ENCODE measurements at places on chromosomes 4 and X.

- no peak for DNase-seq
Measured at GRCh38 chrX:8279323-8279722, 108.3 kb upstream of the VCX2 start.

- no peak for DNase-seq
Measured at GRCh38 chrX:7120878-7121219, 26.7 kb upstream of the STS start.

DNA sequence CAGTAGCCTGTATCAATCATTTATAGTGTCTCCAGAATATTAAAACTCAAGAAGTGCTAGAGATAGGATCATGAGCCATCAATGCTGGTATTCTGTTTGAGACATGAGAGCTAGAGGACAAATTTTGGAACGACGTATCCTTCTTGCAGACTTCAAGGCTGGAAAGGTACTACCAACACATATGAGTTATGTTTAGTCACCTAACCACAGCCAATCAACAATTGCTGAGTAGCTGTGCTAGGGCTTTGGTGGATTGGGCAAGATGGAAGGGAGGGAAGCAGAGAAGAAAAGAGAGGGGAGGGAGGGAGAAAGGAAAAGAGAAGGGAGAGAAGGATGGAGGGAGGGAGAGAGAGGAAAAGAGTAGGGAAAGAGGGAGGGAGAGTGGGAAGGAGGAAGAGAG lies 21.6 kb upstream of the RAI2 start:
- no peak for DNase-seq

DNA sequence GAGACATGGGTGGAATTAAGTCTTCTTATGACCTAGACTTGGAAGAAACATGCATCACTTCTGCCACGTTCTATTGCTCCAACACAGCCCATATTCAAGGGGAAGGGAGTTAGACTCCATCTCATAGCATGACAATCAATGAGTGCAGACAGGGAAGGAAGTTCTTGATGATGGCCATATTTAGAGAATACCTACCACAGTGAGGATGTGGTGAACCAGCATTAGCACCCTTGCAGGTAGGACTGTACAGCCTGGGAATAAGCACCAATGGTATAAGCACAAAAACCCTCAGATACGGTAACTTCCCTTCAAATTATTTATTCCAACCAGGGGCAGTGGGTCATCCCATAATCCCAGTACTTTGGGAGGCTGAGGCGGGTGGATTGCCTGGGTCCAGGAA lies 29.8 kb downstream of the PAGE2 start:
- DNase-seq: no peak

DNA sequence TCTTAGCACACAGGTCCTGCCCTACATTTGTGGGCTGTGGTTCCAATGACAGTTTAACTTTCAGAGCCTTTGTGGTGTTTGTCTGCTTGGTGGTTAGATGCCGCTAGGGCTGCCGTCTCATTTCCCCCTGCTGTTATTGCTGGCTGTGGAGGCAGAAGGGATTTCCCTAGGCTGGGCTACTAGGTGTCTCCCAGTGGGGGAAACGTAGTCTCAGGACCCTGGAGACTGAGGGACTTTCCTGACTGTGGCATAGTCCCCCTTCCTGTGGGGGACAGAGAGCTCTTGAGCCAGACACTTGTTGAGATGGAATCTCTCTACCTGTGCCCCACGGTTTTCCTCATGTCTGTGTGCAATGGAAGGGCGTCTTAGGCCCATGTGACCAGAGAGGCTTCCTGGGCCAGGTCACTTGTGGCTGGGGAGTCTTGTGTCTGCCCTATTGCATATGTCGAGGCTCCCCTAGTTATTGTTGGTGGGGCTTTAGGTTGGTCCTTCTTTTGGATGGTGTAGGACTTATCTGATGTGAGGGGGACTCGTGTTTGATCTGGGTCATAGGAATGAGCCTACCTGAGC lies 68.2 kb downstream of the ARHGAP10 start:
- no peak for DNase-seq

DNA sequence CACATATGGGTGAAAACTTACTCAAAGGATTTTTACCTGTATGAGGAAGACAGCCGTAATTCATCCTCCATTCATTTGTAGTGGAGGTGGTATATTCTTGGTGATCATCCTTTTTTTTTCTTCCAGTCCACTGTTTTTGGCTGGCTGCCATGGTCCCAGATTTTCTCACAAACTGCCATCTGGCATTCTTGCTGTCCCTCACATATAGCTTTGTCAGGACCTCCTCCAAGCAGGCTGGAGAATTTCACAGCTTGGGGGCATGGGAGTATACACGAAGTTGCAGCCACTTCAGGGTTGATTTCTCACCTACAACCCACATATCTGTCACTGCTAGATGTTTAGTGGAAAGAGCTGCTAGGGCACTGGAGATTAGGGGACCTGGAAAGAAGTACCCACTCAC lies 401.0 kb downstream of the IL1RAPL1 start:
- peak; percentile 52 for DNase-seq

DNA sequence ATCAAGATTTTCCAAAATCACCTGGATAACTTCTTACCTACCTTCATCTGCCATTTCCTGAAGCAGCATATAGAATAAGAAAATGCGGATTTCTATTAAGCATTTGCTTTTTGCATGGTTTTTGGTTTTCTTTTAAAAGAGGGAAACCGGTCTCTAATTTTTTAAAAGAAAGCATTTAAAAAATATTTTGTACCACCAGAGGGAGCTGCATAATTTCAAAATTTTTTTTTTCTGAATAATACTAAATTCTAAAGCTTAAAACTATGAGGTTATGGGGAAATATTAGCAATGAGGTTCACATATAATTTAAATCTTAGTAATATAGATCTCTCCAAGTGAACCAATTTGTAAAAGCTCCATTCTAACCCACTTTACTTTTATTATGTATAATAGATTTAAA lies 137.7 kb upstream of the TENT5D start:
- DNase-seq: no peak

DNA sequence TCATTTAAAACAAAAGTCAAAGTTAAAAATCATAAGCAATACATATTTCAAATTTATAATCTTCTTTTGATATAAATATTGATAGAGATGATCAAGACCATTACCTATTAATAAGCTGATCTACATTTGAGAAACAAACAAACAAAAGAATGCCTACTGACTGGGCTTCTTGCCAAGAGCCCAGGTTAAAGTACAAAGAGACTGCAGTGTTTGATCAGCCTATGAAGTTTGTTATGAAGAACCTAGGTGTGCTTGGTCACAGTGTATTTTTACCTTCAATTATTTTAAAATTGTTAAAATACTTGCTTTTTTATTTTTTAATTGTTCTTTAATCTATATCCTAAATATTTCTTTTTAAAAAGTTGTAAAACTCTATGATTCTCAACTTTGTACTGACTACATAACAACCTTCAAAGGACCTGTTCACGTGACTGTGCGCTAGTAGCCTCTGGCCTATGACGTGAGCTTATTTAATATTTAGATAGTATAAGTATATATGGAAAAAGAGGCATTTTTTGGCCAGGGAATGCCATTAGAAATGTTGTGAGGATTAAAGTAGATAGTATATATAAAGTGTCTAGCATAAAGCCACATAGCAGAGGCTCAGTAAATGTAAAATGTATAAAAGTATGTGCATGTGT lies 11.4 kb upstream of the SLC39A8 start:
- no peak for DNase-seq

- no peak for DNase-seq
Measured at GRCh38 chr4:128571747-128572146, 237.8 kb upstream of the JADE1 start.

DNA sequence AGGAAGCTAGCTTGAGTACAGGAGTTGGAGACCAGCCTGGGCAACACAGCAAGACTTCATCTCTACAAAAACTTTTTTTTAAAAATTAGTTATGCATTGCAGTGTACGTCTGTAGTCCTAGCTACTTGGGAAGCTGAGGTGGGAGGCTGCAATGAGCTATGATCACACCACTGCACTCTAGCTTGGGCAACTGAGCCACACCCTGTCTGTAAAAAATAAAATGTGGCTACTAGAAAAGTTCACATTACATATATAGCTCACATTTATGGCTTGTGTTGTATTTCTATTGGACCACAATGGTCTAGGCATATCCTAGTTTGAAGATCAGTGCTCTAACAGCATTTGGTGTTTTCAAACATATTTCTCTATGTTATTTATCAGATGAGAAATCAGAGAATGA lies 11.8 kb upstream of the CPEB2 start:
- no peak for DNase-seq

DNA sequence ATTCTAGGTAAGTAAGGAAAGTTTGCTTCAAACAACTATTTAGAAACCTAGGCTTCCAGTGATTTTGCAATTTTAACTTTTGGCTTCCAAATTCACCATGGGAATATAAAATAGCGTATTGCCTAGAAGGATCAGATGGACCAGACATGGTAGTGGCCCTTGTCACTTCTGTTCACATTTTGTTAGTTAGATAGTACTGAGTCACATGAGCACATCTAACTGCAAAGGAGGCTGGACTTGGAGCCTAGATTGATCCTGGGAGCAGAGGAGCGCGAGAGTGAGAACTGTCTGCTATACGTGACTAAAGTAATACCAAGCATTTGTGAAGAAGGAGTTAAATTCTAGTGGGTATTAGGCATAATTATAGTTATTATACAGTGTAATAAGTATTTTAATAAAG lies 102.4 kb downstream of the ARHGAP24 start:
- DNase-seq: no peak

- DNase-seq: no peak
Measured at GRCh38 chr4:120452001-120452400, 385.4 kb upstream of the MAD2L1 start.

DNA sequence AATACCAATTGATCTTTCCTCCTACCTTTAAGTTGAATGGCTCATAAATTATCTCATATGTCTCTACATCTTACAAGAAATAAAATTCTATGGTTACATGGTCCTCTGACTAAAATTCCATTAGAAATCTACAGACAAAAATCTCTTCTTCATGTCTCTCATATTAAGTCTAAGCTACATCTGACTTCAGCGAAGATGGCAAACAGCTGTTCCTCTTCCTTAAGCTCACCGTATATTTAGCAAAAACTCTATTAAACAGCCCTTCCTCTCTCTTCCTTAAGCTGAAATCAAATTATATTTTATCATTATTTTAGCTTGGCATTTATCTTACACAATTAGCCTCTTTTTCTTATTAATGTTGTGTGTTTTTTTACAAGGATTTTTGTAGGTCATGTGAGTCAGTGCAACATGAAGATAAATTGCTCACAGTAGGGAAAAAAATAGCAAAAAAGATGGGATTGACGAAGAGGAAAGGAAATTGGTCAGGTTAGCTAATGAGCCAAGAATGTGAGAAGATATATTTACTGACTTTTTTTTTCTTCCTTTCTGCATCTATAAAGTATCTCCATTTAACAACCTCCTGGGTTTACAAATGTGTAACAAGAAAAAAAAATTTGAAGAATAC lies 2412.8 kb downstream of the ARAP2 start:
- DNase-seq: no peak

GRCh38 chr4:181225616-181226261 lies 1017.5 kb upstream of the TENM3 start:
- no peak for DNase-seq

- DNase-seq: no peak
Measured at GRCh38 chrX:136933611-136934145, 53.2 kb upstream of the RBMX start.

- DNase-seq: no peak
Measured at GRCh38 chr4:134201216-134202161, at the start of gene PABPC4L. TSS of gene PABPC4L (minus strand) at chr4:134201789. CDS start at chr4:134201019, 770 bp downstream.

DNA sequence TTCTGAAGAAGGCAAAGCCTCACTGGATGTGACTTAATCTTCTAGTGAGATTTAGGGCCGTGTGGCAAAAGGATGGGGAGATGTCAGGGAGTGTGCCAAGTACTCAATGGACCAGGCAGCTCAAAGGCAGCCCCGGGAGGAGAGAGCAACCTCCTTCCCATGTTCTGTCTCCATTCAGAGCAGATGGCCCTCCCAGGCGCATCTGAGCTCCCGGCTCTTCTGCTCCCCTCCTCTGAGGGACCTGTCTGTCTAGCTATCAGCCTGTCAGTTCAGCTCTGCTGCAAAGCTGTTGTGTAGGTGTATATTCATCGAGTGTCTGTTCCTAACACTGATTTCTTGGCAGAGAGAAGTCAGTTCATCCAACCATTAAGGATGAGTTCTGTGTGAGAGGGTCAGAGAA lies 10.9 kb upstream of the PORCN start:
- no peak for DNase-seq

GRCh38 chr4:8238036-8238511 lies 31.5 kb upstream of the HTRA3 start:
- DNase-seq: peak; percentile 56

GRCh38 chr4:177367336-177367735 lies 57.7 kb downstream of the NEIL3 start:
- no peak for DNase-seq

DNA sequence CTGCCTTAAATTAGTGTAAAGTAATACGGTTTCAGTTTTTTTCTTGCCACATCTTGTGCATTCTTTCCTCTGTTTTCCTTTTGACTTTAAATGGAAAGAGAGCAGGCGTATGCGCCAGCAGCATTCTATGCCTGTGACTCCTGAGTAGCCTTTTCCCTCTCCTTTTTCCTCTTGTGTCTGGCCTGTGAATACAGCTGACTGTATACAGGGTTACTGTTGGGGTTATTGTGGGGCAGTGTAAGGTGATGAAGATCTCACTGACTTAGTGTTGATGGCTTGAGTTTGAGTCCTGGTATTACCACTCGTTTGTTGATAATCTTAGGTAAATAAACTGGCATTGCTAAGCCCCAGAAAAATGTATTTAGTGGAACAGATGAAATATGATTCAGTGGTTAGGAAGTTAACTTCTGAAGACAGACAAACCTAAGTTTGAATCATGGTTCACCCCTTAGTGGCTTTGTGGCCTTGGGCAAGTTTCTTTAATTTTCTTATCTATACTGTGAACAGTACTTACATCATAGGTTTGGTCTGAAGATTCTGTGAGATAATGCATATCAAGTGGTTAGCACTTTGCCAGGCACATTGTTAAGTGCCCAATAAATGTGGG lies 105.1 kb downstream of the FNIP2 start:
- no peak for DNase-seq

- DNase-seq: no peak
Measured at GRCh38 chr4:76513482-76513881, 78.5 kb downstream of the SHROOM3 start.

GRCh38 chrX:54230435-54231148 lies 47.5 kb upstream of the FAM120C start:
- no peak for DNase-seq

- peak; percentile 99 for DNase-seq
Measured at GRCh38 chr4:5956285-5957021, 61.8 kb downstream of the C4orf50 start.

DNA sequence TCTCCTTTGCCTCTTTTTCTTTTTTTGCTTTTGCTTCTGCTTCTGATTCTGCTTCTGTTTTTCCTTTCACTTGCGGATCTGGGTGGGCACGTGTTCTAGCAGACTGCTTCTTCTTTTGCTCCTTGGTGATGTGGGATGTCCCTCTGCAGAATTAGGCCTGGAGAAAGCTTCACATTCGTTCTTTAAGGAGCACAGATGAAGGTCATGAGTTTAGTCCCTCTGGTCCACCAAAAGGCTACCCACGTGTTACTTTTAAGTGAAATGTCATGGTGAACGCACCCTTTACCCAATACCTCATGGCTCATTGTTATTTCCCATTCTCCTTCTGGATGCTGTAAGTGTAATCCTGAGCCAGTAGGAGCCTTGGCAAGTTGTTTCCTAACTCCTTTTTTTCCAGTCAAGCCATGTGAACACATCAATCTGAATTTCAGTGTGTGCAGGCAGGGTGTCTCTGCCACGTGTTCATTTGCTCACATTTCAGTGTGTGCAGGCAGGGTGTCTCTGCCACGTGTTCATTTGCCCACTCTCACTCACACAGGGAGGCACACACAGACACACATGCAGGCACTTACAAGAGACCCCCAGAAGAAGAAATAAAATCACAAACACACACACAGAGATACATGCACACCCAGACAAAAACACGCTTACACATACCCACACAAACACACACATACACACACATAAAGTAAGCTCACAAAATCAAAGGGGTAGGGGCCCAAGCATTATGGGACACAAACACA lies 36.9 kb downstream of the NBDY start:
- no peak for DNase-seq
